Putamen (tissue), 1 donor: ENCODE measurements at places on chromosomes 11 and 22.
A peak's percentile ranks its signal among the peaks of the same experiment; 100 is the strongest.

DNA sequence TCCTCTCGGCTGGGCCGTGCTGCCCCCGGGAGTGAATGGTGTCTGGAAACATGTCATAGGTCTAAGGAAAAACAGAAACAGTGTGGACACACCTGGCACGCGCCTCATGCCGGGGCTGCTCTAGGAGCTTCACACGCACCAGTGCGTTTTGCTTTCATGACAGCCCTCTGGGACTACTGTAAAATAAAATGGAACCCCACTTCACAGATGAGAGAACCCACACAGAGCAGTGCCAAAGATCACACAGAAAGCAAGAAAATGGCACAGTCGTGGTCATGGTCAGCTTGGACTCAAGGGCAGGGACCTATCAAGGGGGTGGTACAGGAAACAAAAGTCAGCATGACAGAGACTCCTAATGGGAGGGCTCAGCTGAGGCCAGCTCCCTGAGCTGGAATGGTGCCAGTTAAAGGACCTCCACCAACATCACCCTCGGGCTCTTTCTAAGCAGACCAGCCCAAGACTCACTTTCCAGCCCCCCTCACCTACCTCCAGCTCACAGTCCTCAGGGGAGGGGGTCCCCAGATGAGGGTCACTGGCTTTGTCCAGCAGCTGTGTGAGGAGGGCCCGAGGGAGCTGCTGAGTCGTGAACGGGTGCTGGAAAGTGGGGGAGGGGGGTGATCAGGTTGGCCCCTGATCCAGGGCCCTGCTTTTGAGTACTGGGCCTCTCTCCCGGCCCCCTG lies 3.3 kb downstream of the MAP4K2 start:
- no peak for DNase-seq

GRCh38 chr11:107744736-107745135 lies 32.9 kb upstream of the SLN start:
- DNase-seq: no peak

DNA sequence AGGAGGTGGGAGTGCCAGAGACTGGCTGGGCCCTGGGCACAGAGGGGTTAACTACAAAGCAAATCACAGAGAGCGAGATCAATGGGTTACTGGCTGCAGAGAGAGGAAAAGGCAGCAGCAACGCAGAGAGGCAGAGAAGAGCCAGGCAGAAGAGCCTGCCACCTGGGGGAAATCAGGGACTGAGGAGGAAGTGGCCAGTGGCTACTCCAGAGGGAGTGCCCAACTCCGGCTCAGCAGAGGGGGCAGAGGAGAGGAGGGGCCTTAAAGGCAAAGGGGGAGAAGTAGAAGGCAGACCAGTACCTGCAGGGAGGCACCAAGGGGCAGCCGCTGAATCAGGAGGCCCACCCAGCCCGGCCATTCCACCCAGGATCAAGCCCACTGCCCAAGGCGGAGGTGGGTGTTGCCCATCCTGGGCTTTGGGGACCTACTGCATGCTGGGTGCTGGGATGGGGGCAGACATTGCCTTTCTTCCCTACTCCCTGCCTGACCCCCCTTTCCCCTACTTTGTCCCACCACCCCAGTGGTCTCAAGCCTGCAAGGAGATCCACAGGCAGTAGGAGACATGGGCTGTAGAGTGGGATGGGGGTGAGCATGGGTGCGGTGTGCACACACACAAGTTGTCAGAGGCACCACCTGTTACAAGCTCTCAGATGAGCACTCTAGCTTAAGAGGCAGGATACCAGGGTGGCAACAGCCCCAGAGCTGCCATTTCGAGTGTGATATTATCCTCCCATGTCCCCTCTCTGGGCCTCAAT lies 926 bp upstream of the GALR3 start:
- DNase-seq: no peak

DNA sequence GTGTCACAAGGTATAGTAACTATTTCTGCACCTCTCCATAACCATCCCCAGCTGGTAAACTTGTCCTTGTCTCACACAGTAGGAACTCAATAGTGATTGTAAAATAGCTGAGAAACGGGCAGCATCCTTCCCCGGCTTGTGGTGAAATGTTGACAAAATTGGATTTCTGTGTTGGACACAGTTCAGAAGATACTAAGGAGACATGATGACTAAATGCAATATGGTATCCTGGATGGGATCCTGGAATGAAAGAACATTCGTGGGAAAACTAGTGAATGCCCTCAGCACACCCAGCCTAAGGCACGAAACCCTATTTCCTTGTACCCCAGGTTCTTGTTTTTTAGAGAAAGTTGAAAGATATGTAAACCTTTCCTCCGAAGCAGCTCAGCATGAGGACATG lies 18.8 kb upstream of the OPCML start:
- no peak for DNase-seq

- peak; percentile 68 for DNase-seq
Measured at GRCh38 chr11:10522276-10522675, 18.7 kb downstream of the RNF141 start.
